Activated CD4-positive, alpha-beta memory T cell treated with anti-CD3 and anti-CD28 coated beads for 36 hours (primary cell): ENCODE measurements at places on chromosomes 2 and 18.

GRCh38 chr2:223060201-223060825, 8.3 kb downstream of the KCNE4 start:
- DNase-seq: no peak

DNA sequence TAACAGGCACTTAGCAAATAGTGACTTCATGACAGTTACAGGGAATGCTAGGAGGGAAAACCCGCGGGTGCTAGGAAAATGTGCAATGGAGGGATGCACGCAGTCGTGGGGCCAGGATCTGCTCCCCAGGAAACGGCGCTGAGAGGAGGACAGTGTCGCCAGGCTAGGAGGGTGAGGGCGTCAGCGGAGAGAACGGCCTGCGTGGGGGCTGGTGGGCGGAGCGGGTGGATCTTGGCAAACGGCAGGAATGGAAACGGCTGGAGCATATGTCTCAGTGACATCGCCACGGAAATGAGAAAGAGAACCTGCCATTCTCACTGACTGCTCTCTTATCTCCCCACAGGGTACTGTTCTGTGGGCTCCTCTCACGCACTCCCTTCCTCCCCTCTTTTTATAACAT, 478.5 kb upstream of the ID2 start:
- no peak for DNase-seq

GRCh38 chr2:26653207-26654060, 12.3 kb upstream of the CIB4 start:
- DNase-seq: no peak

GRCh38 chr2:72827966-72828646, 2.3 kb upstream of the EXOC6B start:
- no peak for DNase-seq

DNA sequence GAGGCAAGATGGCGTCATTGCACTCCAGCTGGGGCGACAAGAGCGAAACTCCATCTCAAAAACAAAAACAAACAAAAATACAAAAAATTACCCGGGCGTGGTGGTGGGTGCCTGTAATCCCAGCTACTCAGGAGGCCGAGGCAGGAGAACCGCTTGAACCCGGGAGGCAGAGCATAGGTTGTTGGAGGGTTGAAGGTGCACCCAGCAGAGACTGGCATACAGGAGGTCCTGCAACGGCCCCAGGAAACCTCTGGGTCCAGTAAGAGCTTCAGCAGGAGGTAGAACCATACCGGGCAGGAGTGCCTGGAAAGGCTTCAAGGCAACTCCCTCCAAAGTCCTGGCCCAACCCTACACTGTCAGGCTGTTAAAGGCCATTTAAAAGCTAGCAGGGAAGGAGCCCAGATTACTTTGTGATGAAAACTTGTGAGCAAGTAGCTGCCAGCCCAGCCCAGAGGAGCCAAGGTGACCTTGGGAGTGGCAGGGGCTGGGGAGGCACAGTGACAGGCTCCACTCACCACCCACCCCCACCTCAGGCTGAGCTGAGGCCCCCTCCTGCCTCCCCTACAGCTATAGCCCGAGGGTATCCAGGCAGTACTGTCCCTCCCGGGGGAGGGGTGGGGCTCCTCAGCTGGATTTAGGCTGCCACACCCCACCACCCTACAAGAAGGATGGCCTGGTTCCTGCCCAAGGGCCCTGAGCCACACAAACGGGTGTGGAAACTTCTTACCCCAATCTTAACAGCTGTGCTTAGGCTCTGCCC, 28.1 kb downstream of the TFCP2L1 start:
- DNase-seq: no peak

DNA sequence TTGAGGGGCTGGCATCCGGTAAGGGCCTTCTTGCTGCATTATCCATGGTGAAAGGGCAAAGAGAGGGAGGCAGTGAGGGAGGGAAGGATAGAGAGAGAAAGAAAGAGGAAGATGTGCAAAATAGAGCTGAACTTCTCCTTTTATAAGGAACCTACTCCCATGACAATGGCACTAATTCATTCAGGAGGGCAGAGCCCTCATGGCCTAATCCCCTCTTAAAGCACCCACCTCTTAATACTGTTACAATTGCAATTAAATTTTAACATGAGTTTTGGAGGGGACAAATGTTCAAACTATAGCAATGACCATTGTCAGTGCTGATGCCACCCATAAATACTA, 60.2 kb downstream of the CXCR4 start:
- no peak for DNase-seq

- no peak for DNase-seq
Observed at GRCh38 chr2:204947405-204947804, 402.1 kb downstream of the PARD3B start.

DNA sequence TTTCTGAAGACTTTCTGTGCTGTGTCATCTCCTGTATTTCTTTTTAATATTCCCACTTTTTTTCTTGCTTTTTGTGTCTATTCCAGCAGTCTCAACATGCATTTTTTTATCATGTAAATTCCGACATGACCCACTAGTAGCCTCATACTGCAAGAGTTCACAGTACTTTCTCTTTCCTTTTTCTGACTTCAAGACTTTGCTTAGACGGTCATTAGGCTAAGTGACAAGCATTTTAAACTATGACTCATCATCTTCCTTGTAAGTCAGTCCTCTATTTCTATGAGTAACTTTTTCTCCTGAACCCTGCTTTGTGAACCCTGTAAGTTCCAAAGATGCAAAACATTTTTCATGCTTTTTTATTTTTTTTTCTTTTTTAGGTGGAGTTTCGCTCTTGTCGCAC, 381.2 kb downstream of the TXNL1 start:
- no peak for DNase-seq

DNA sequence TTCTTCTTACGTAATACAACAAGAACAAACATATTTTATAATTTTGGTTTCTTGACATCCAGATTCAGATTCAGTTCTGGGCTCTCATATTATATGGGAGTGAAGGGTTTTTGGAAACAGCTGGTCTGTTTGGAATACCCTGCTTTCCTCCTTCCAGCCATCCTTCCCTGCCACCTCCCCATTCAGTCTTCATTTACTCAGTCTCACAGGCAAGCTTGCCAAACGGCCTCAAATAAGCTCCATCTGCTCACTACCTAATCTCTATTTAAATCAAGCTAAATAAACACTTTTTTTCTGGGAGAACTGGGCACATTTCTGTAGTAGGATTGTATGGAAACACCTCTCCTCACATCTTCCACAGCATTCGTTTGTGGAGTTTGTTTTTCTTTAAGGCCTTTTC, 147.5 kb downstream of the RND3 start:
- no peak for DNase-seq

DNA sequence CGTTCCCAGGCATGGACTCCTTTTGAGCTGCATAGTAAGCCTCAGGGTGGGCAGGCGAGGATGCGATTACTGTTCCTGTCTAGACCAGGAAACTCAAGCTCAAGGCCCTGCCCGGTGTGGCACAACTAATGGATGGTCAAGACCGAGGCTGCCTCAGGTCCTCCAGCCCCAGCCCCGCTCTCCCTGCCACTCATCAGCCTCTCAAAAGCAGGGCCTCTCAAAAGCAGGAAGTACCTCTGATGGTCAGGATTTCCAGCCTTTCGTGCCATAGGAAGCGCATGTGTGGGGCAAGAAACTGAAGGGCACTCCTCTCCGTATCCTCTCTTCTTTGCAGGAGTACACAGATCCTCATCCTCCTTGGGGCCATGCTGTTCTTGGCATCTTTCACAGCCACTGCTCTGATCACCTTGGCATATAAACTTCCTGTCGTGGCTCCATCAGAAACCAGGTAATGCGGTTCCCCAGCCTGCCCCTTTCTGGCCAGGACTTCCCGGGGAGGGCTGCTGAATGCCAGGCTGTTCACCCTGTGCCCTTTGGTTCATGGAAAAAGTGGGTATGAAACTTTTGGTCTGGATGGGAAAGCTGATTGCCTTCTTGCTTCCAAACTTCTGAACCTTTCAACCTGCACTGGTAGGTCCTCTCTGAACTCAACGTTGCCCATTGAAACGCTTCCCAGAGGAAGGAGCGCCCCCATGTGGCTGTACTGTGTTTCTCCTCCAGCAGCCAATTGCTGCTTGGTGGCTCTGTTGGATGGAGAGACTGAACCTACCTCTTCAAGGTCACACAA, 82.8 kb upstream of the SEC11C start:
- DNase-seq: peak; percentile 82

DNA sequence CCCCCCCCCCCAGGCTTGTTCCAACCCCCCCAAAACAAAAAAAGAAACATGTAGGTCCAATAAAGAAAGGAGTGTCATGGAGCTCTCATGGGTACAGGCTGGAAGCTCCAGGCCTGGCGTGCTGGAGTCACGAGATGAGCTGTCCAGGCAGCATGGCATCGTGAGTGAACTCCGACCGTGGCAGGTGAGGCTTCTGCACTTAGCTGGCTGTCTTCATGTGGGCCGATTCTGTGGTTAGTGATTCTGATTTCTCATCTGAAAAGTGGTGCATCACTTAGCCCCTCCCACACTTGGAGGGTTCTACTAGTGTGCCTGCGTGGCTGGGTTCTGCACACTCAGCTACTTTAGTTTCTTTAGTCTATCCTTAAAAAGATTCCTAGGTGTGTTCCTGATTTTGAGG, 126.4 kb upstream of the MGAT5 start:
- DNase-seq: peak; percentile 86

- no peak for DNase-seq
Observed at GRCh38 chr2:109155553-109156451, 26.8 kb downstream of the SH3RF3 start.

- no peak for DNase-seq
Observed at GRCh38 chr2:23655934-23656596, 270.9 kb downstream of the ATAD2B start.

DNA sequence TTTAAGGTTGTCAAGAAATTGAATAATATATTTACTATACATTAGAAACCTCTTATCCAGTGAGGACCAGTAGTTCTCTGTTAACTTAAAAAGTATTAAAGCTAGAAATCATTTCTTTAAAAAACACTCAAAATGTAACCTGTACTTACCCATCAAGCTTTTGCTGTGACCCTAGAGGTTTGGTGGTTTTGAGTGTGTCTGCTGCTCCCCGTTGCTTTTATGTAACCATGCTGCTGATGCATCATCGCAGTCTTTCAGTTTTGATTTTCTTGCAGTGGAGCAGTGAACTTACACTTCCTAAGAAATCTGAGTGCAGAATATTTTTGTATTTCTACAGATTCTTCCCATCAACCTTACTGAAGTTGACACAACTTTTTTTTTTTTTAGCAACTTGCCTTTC, 34.2 kb downstream of the MRPS9 start:
- peak; percentile 52 for DNase-seq

DNA sequence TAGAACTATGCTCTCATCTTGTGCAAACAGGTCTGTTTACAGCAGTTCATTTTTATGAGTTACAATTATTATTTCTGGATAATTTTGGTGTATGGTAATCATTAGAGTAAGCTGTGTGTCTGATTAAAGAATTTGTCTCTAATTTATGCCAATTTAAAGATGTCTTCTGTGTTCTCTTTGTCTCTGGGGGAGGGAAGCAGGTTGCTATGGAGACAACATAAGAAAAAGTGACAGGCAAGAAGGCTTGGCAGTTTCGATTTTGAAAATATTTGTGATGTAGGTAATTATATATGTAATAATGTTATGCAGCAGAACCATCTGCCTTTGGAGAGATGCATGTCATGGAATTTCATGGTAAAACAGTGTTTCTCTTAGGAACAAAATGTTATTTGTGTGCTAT, 78.2 kb downstream of the SH3RF3 start:
- no peak for DNase-seq

GRCh38 chr2:186648130-186648529, 45.7 kb upstream of the FAM171B start:
- no peak for DNase-seq

DNA sequence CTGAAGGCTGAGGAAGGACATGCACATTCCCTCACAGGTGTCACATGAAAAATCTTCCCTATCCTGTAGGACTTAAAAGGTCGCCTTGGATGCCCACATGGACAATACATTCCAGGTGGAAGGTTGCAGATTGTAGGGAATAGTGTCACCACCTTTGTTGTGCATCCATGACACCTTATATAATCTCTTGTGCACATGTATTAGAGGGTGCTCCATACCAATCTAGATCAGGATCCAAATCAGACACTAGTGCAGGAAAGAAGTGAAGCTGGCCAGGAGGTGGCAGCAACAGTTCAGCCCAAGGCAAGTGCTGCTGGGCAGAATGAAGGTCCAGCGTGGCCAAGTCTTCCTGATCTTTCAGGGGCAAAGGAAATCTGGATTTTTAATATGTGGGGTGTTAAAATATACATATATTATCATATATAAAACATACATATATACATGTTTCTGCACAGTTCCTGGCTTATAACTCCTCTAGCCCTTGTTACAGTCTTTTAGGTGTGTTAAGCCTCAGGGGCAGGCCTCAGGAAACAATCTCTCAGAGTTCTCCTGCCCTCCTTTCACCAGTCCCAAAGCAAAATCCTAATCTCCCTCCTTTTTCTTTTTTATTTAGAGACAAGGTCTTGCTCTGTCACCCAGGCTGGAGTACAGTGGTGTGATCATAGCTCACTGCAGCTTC, 16.6 kb downstream of the NIF3L1 start:
- DNase-seq: peak; percentile 78

- no peak for DNase-seq
Observed at GRCh38 chr2:238134393-238134785, 4.1 kb upstream of the KLHL30 start.

DNA sequence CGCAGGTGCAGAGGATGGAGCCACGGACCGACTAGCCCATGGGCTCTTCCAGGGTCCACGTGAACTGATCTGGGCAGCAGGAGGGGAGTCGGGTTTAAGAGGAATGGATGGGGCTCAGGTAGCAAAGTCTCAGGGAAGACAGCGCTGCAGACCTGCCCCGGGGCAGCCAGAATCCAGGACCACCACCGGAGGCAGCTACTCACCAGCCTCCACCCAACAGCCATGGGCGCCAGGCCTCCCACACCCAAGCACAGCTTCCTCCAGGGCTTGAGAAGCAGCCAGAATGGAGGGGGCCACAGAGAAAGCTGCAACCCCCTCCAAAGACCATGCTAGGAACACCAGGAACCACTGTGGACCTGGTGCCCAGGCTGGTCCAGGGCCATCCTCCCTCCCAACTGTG, 164.3 kb downstream of the TWIST2 start:
- DNase-seq: no peak

DNA sequence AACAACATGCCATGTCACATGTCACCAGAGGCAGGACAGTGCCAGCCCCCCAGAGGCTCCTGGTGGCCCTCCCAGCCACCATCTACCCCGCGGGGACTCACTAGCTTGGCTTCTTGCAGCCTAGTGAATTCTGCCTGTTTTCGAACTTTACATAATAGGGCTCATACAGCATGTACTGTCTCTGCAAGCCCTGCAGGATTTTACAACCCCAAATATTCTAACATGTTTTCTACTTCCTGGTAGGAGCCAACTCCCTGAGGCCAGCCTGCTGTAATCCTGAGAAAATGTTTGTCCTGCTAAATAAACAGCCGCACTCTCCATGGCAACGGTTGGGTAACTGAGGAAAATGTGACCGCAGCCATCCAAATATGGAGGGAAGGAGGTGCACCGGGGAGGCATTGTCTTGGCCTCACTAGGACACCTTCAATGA, 2.7 kb downstream of the PER2 start:
- DNase-seq: no peak

- no peak for DNase-seq
Observed at GRCh38 chr18:3115447-3116030, 102.6 kb upstream of the LPIN2 start.

GRCh38 chr2:135473567-135473966, 57.5 kb downstream of the ZRANB3 start:
- peak; percentile 42 for DNase-seq
